Endothelial cell of umbilical vein (primary cell): ENCODE measurements at places on chromosomes 13 and 19. TPM values are rescaled to one million over a fixed set of nuclear protein-coding genes. Genes with fewer than 3 reads are reported as not detected.

GRCh38 chr13:41490371-41491015 is 33.1 kb downstream of the RGCC start:
- no peak overlapping the region for H3K4me3 ChIP-seq
- no peak overlapping the region for H3K27ac ChIP-seq
- no peak for DNase-seq
- H3K27me3 ChIP-seq, result peaks cover 4% of the 10 kb centered on the region
- H3K36me3 ChIP-seq, result no peaks in the 10 kb centered on the region

DNA sequence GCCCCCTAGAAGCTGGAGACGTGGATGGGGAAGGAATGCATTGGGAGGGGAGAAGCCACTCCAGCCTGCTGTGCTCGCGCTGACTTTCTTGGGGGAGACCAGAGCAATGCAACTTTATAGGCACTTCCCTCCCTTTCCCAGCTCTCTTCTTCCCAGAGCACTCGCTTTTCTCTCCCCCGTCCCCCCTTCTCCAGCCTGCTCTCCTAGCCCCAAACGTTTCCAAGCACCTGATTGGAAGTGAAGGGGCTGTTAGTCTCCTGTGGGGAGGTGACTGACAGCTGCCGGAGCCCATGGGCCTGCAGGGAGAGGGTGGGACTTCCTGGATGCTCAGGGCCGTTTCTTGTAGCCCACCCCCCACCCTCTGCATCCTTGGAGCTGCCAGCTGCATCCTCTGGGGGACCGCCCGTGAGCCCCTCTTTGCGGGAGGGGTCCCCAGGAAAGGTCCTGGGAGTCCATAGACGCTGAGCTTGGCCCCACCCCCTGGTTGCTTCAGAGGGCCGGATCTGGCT is 2.5 kb downstream of the HDGFL2 start:
- H3K27ac ChIP-seq, result no peak overlapping the region
- H3K4me3 ChIP-seq, result peak overlapping the region; percentile 42
- peak; percentile 75 for DNase-seq
- peaks cover 20% of the 10 kb centered on the region for H3K36me3 ChIP-seq
- H3K27me3 ChIP-seq, result no peaks in the 10 kb centered on the region

DNA sequence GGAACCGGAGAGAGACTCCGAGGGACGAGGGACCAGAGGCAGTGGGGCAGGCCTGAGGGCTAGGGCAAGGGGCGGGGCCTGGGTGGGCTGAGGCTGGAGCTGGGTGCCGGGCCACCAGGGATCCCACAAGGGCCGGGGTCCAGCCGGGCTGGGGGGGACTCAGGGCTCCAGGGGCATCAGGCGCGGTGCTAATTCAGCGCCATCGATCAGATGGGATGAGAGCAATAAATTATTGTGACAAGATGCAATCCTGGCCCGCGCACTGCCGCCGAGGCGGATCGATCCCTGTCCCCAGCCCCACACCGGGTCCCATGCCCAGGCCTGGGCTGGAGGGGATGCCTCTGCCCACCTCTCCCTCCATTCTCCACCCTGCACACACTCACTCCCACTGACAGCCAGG is 5.7 kb downstream of the ERFL start:
- no peak overlapping the region for H3K27ac ChIP-seq
- no peak overlapping the region for H3K4me3 ChIP-seq

DNA sequence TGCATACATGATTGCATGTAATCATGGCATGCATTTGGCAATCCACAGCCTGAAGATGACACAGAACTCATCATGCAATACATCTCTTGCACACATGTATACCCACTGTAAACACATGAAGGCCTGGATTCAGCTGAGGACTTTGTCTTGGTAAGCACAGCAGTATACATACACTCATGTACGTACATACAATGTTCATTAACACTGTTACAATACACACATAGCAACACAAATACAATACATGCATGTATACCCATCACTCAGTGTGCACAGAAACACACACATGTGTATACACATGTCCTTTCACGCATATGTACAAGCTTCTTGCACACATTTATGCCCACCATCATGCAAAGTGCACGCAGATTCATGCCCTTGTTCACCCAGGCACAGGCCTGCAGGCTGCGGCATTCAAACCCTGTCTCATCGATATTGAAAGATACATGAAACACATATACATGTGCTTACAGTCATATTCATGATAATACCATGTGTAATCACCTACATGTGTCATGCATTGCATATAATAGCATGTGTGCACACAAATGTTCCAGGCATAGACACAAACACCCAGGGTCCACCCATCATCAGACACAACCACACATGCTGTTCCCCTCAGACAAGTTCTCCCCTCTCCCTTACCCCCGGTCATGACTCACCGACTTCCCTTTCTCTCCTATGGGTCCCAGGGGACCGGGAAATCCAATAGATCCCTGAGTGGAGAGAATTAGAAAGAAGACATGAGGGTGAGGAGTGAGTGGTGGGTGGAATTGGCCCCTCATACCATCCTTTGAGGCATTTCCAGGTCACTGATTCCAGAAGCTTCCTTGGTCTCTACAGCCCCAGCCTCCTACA is 28.7 kb downstream of the COL5A3 start:
- no peak for DNase-seq
- H3K4me1 ChIP-seq, result no peaks in the 10 kb centered on the region
- no peak overlapping the region for H3K27ac ChIP-seq
- H3K4me3 ChIP-seq, result no peak overlapping the region
- H3K36me3 ChIP-seq, result no peaks in the 10 kb centered on the region

- DNase-seq, result no peak
- no peaks in the 10 kb centered on the region for H3K27me3 ChIP-seq
- H3K27ac ChIP-seq, result no peak overlapping the region
- no peak overlapping the region for H3K4me3 ChIP-seq
- H3K36me3 ChIP-seq, result peaks cover 1% of the 10 kb centered on the region
Observed at GRCh38 chr13:114279758-114280355, 1.5 kb upstream of the UPF3A start.

DNA sequence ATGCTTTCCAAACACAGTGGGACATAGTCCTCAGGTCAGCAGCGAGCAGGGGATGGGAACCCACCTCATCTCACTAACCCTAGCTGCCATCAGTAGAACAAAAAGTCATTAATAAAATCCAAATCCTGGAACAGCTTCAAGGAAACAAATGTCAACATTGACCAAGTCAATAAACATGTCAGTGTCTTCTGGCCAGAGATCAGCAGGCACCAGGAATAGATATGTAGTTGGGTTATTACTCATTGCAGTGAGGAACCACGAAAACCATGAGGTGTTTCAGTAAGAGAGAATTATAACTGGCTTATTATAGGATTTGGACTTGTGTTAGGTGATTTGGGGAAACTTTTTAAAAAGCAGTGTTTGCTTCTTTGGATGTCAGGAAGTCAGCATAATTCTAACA is 17.1 kb upstream of the CD33 start:
- H3K27ac ChIP-seq, result no peak overlapping the region
- H3K36me3 ChIP-seq, result no peaks in the 10 kb centered on the region
- H3K27me3 ChIP-seq, result no peaks in the 10 kb centered on the region
- no peak for DNase-seq
- H3K4me1 ChIP-seq, result no peaks in the 10 kb centered on the region
- H3K4me3 ChIP-seq, result no peak overlapping the region

GRCh38 chr19:49851456-49852259 is 699 bp downstream of the PTOV1 start:
- peaks cover 16% of the 10 kb centered on the region for H3K36me3 ChIP-seq
- DNase-seq, result peak; percentile 37
- H3K4me1 ChIP-seq, result peaks cover 24% of the 10 kb centered on the region
- H3K27ac ChIP-seq, result peak overlapping the region; percentile 68

ALG5 gene
- total RNA-seq, result 29.3 and 31.3 TPM in 2 replicates

TJP3 gene
- total RNA-seq, result not detected in 2 replicates
